ENCODE measurements at places on chromosomes 5 and 9.

DNA sequence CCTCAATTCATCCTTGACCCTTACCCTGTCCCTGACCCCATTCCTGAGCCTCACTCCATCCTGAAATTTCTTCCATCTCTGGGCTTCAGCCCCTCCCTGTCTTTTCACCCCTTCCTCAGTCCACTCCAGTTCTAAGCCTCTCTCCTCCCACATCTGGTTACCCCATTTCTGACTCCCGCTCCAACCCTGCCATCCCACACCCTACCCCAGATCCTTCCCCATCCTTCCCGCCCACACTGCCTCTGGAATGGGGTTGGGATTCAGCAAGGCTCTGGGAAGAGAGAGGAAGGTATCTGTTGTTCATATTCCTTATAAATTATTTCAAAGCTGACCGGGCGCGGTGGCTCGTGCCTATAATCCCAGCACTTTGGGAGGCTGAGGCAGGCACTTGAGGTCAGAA is 29.9 kb upstream of the MVB12B start:
- no peak for DNase-seq

GRCh38 chr9:25700430-25700829 is 22.2 kb upstream of the TUSC1 start:
- no peak for DNase-seq

- no peak for DNase-seq
Observed at GRCh38 chr5:6713274-6714225, at the start of gene TENT4A. Gene TENT4A, plus strand, starts transcription at chr5:6713432. Its CDS starts 552 bp downstream, at chr5:6713984.

- peak; percentile 82 for DNase-seq
Observed at GRCh38 chr9:33620738-33621439, 96.8 kb downstream of the ANKRD18B start.

DNA sequence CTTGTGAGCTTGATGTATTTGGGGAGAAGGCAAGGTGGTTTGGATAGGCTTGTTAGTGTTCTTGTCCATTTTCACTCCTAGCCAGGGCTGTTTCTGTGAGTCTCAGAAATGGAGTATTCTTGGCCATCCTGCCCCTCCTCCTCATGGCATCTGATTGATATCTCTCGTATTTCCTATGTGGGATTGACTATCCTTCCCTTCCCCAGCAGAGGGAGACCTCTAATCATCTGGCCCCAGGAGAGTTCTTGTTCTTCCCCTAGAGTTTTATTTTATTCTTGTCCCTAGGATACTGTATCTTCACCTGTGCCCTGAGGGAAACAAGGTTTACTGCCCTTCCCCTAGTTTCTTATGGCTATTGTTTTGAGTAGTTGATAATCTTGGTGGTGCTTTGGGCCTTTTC is 114.4 kb downstream of the VPS13A start:
- DNase-seq, result peak; percentile 59

DNA sequence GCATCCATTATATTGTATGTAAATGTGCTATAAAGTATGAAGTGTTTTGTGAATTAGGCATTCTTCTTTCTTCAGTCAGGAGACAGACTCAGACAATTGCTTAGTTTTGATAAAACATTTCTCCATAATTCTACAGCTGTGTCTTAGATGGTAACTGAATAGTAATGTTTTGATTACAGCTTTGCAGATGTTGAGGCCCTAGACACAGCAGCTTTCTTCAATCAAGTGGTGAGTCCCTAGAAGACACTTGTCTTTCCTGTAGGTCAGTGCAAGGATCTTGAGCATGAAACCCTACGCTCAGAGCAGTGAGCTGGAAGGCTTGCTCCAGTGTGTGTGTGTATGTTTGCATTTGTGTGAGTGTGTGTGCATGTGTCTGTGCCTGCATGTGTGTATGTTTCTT is 46.8 kb upstream of the CD180 start:
- DNase-seq, result no peak

DNA sequence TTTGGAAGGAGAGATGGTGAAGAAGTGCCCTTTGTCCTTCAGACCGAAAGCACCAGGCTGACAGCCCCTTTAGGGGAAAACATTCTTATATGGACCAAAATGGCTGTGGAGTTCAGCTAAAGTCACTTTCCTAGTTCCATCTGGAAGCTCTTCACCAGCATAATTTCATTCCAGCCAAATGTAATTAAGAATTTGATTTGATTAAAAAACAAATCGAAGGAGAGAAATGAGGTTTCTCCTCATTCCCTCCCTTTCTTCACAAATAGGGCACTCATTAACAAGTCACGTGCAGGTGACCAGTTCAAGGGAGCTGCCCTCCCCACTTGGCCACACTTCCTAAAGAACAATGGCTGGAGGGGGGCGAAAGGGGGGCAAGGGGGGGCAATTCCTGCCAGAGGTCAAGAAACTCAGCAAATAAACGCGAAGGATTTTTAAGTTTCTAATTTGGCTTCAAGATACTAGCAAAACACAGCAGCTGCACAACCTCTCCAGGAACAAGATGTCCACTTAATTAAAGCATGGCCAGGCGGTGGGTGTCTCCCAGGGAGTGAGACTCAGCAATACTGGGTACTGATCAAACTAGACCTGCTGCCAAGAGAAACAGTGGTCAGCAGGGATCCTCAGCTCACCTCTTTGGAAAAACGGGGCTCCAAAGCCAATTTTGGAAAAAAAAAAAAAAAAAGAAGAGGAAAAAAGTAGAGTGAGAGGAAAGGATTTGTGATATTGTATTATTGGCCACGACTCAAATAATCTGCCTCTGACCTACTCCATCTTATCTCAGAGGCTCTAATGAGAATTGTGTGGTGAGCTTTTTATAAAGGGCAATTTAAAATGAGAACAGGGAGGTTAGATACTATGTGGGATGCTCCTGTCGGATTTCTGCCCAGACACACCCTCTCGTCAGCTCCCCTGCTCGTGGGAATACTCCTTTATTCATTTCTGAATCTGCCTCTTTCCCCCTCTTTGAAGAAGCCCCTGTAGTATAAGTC is 254.3 kb downstream of the ZSWIM6 start:
- DNase-seq, result no peak

GRCh38 chr9:109941771-109942170 is 161.8 kb downstream of the PALM2AKAP2 start:
- no peak for DNase-seq

Measured in iris pigment epithelial cell (primary cell).